ENCODE measurements at places on chromosomes 13 and 19.

GRCh38 chr19:17719730-17720400 lies 585 bp downstream of the MAP1S start:
- DNase-seq: no peak

DNA sequence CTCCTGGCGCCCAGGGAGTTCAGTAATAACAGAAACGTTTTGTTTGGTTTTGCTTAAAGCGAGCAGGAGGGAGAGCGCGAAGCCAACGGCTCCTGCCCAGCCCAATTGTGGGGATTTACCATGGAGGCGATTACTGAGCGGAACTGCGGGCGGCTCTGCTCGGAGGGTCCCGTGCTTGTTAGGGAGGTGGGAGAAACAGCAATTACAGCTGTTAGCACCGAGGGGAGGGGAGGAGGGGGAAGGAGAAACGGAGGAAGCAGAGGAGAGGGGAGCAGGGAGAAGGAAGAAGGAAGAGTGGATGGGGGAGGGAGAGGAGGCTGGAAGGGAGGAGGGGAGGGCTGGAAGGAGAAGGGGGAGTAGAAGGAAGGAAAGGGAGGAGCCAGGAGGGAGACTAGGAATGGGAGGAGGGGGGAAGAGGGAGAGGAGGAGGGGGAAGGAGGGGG lies 7.7 kb upstream of the ONECUT3 start:
- DNase-seq: no peak

DNA sequence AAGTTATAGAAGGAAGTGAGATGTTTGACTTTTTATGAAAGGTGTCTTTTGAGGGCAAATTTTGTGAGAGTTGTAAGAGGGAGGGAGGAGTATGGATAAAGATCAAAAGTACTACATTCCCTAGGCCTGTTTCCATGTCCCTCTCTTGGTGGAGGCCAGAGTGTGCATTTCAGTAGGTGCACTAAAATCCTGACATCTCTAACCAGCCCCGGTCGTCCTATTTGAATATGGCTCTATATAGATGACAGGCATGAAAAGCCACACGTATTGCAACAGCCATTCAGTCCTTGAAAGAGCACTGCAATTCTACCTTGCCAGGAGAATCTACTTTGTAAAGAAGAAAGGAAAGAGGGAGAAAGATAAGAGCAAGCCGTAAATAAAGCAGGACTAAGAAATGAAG lies 510.1 kb downstream of the IRS2 start:
- no peak for DNase-seq

DNA sequence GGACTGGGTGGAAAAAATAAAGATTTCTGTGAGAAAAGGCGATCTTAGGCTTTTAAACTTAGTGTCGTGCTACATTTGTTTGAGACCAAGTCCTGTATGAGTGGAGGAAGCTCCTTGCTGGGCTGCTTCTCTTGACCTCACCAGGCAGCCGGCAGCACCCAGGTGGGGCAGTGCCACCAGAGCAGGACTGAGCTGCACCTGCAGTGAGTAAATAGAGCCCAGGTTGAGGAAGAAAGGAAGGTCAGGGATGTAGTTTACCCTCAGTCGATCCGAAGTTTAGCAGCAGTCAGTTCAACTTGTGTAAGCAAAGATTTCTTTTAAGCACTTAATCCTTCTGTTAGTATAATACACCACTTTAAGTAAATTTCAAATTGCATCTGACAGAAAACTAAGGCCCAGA lies 13.6 kb downstream of the HNRNPM start:
- DNase-seq: no peak
